Putamen (tissue), 1 donor: ENCODE measurements at places on chromosomes 5 and 9.

DNA sequence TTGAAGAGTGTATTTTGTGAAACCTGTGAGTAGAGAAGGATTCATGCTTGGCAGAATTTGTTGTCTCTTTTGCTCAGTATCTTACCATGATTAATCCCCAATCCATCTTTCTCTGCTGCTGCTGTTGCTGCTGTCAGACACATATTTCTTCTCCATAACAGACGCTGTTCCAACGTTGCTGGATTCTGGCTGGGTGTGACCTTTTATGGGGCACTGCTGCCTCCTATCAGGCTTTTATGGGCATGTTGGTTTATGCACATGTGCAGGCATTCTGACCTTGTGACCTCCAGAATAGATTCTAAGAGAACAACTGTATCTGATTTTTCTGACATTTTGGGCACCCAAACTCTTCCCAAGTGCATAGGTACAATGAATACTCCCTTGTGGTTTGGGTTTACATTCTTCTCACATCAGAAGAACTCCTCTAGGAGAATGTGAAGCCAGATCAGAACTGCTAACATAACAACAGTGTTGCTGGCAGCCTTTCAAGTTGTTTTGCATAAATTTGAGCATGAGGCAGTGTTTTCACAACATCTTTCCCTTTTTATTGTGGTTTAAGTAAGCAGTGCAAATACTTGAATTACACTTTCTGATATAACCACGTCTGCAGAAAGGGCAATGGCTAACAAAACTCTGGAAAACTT is 9.2 kb upstream of the ISL1 start:
- no peak for DNase-seq

DNA sequence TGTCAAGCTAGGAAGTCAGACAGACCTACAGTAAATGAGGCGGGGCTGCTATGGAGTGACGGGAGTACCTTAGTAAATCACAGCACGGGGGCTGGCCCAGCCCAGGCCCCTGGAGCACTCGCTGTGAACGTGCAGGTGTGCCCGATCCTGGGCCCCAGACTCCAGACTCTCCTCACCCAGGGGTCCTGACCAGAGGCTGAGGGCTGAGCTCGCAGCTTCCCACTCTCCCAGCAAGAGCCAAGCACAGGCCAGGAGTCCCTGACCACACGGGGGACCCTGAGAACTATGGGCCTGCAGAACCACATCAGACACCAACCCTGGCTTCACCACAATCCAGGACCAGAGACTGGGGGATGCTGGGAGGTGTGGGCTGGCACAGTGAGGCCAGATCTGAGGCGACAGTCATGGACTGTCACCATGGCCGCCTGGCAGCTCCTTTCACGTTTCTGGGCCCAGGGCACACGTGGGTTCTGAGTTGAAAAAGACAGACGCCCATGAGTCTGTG is 73.4 kb downstream of the ADAMTS2 start:
- DNase-seq: no peak

DNA sequence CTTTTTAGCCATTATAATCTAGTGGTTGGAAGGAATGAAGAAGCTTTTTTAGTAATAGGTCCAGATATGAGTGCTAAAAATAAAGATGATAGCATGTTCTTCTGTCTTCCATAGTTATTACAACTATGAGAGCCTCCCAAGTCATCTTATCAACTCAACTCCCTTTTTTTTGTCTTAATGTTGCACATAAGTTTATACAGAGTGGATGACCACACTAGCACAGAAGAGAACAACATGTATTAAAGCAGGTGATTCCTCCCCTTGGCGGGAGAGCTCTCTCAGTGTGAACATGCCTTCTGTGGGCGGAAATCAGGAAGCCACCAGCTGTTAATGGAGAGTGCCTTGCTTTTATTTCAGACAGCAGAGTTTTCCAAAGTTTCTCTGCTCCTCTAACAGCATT is 40.1 kb upstream of the STX17 start:
- DNase-seq: no peak

- DNase-seq: no peak
Measured at GRCh38 chr9:94553029-94553938, 1.6 kb upstream of the PCAT7 start.

DNA sequence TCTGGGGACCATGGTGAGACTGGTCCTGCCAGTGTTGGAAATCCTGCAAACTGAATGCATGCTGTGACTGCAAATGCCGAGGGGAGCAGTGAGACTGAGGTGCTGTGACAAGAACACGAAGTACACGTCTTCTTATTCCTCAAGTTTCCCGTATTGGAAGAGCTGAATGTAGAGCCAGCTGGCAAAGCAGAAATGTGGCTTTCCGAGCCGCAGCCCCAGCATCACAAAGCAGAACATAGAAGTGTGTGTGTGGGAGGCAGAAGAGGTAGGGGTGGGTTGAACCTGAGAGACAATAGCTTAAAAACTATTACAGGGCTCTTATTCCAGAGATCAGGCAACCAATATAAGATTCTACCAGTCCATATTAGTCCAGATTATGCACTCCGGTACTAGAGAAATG is 98.8 kb downstream of the CARTPT start:
- DNase-seq: no peak

GRCh38 chr9:32811246-32811645 is 27.9 kb downstream of the TMEM215 start:
- no peak for DNase-seq

DNA sequence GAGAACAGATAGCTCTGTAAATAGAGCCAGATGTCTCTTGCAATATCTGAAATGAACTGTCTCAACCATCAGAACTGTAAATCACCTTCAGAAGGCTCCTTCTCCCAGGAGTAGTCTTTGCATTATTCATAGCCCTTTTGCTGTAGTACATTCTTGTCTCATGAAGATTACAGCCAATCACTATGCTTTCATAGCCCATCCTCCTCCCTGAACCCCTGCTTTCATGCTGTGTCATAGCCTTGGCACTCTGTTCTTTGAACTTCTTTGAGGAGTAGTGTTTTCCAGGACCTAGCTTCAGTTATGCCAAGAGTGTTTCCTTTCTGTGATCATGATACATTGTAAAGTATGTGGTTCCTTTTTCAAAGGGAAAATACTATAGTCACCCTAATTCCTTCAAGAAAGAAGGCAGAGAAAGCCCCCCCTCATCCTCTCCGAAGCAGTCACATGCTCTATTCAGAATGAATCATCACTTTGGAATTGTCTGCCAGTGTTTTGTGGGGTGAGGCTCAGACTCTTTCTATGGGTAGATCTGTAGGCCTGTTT is 61.1 kb downstream of the GRIA1 start:
- no peak for DNase-seq

DNA sequence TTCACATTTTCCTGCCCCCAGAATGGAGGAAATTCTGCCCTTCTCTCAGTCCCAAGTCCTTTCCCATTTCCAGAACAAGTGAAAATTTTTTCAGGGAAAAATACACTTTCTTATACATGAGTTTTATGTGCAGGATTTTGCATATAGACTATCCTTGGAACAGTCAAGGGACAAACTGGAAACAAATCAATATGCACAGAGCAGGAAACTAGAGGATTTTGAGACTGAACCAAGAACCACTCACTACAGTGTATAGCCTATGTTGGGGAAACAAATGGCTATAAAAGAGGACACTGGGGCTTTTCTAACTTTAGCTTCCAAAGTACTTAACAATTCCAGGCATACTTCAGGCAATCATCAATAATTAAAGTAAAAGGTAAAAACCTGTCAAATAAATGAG is 1036.1 kb upstream of the ARRDC3 start:
- DNase-seq: no peak

- DNase-seq: no peak
Measured at GRCh38 chr5:128534726-128535125, 3.3 kb downstream of the FBN2 start.

DNA sequence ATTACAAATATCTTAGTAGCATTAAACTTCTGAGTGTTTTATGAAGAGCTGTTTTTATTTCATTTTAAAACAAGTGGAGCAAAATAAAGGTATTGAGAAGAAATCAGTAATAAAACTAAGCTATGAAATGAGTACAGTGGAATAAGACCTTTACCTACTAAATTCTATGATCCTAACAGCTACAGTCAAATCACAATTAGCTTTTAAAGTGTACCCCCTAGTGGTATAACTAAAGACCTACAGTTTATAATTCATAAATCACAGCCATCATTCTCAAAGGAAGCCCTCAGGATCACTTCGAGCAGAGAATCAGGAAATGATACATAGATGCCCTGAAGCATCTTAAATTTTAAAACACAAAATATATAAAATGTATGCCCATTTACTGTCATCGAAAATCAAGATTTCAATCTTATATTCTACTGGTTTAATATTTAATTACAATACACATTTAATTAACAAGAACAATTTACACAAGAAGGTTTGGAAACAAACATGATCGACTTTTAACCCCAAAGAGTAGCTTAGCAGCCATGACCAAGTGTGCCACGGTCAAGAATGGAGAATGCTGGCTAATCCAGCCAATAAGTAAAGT is 12.3 kb downstream of the CCNH start:
- no peak for DNase-seq

DNA sequence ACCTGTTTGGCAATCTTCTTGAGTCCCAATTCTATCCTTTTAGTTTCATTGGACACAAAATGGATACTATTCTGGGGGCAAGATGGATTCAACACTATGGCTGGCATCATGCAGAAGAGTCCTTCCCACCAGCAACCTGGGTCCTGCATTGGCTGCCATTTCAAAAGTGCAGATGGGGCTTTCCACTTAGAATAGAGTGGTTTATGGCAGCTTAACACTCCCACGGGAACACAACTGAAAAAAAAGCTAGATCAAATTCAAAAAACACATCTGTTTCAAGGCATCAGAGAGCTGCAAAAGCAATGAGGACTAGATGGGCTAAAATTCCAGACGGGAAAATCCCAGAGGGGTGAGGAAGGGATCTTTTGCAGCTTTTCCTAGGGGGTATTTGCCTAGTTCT is 11.2 kb upstream of the HMHB1 start:
- no peak for DNase-seq

- peak; percentile 31 for DNase-seq
Measured at GRCh38 chr5:74865804-74866595, at the start of gene FAM169A. Gene FAM169A (minus strand): TSS chr5:74866387. CDS start chr5:74841676, 24,711 bp downstream.

- no peak for DNase-seq
Measured at GRCh38 chr5:66931651-66932050, 264.9 kb downstream of the CD180 start.

- no peak for DNase-seq
Measured at GRCh38 chr5:131256507-131256823, 7.4 kb upstream of the CDC42SE2 start.

DNA sequence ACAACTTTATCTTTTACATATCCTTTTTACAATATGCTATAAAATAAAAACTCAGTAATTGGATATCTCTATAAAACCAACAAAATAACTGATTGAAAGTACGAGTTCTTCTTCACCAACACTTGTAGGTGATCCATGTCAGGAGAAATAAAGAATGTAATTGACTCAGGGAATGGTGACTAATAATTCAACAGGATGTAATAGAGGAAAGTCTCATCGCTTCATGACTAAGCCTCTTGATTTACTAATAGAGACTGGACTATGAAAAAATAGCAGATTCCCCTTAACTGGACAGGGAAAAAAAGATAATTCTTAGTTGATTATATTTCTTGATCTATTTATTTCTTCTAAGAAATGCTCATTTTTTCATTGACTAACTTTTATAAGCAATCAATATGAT is 507.7 kb upstream of the PTGER4 start:
- DNase-seq: no peak

DNA sequence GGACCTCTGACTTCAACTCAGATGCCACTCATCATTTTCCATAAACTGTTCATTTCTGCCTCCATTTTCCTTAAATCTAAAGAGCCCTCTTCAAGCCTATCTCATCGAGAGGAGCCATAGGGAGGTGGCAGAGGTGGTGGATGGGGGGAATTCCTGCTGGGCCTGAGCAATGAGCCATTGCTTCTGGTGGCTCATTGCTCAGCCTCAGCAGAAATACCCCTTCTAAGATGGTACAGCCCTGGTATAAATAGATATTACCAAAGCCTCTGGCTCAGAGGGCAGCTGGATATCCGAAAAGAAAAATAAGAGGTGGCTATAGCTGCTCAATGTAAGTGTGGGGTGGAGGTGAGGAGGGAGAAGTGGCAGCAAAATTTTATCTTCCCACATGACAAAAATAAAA is 313.5 kb downstream of the CAAP1 start:
- DNase-seq: no peak

GRCh38 chr5:109907731-109908130 is 218.0 kb downstream of the MAN2A1 start:
- no peak for DNase-seq

GRCh38 chr5:56615361-56616153 is 199.8 kb upstream of the MAP3K1 start:
- no peak for DNase-seq

DNA sequence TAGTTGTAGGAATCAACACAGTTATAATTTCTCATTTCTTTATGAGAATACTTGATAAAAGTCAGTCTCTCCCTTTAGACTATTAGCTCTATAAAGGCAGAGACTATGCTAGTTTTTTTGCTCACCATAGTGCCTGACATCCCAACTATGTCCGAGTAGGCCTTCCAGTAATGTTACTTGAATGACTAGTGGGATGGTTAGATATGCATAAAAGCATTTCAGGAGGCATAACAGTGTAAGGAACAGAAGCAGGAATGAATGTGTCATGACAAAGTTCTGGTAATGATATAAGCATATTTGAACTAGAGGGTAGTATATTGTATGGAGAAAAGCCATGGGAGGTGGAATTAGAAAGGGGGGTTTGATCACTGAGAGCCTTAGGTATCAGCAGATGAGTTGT is 77.4 kb upstream of the C5orf46 start:
- DNase-seq: no peak

DNA sequence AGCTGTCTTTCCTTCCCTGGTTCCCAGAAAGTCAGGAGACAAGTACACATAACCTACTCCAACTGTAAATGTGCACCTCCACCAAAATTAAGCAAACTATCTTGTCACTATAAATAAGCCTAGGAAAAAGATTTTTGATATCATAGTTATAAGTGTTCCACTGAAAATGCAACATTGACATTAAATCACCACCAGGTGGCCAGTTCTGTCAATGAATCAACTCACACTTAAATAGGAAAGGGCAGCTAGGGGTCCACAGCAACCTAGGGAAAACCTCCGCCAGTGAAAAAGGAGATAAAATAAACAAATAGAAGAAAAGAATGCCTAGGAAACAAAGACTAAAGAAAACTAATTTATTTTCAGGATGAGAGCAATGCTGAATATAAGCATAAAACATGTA is 243.0 kb upstream of the PTPRD start:
- DNase-seq: no peak

- no peak for DNase-seq
Measured at GRCh38 chr9:127360250-127360649, 36.7 kb upstream of the SLC2A8 start.

GRCh38 chr5:175385691-175386362 is 58.2 kb downstream of the DRD1 start:
- no peak for DNase-seq

DNA sequence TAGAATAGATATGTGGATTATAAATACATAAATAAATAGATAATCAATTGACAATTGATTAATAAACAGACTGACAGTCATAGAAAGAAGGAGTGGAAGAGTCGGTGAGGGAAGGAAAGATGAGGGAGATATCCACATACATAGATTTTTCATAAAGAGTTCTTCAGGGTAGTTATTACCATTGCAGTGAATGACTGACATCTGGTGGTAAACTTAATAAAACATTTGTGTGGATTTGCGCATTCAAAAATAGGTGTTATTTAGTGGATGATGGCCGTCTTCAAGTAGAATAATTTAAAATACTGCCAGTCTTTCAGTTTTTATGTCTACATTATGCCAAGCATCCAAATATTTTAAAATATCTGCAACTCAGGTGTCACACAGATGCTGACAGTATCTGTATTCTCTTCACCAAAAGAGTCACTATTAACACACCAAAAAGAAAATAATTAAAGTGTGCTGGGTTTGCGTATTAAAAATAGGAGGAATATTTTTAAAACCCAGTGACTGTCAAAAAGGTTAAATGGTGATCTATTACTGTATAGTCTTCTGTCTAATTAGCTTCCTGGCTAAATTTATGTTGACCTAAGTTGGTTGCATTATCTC is 78.8 kb downstream of the GIN1 start:
- DNase-seq: no peak
